Fibroblast of skin of left biceps (primary cell): ENCODE measurements at places on chromosomes 2 and 18.

- DNase-seq, result no peak
These were observed at the start of gene CASP8 for GRCh38 chr2:201260302-201260800. Gene CASP8 (plus strand): TSS chr2:201260536. CDS start chr2:201266487, 5,951 bp downstream.

- DNase-seq, result no peak
These were observed 228.0 kb downstream of the MYT1L start for GRCh38 chr2:2102866-2103653.

DNA sequence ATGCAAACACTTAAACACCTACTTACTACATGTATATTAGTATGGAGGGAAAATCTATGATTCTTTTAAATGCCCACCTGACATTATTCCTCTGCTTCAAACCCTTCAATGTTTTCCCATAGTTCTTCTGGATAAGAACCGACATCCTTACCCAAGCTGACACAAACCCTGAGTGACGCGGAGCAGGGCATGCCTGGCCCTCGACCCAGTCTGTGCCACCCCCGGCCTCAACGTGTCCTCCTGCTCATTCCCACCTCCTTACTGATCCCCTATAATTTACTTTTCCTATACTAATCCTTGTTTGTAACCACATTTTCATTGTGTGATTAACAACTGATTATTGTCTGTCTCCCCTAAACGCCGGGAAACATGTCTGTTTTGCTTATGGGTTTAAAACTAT is 17.5 kb downstream of the KIDINS220 start:
- no peak for DNase-seq

DNA sequence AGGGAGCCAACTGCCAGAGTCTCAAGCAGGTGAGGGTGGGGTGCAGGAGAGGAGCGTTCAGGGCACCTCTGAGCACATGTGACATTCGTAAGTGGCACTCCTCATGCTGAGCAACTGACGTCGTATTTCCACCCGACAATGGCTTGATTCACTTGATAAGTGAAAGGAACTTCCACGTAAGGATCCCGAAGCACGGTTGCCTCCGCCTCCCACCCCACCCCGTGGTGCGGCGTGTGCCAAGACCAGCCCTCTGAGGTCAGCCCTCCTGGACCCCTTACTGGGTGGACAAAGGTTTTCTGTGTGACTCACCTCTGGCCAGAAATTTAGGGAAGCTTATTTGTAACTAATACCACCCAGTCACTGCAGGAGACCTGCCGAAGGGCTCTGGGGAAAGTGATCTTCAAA is 59.9 kb downstream of the AGAP1 start:
- no peak for DNase-seq

DNA sequence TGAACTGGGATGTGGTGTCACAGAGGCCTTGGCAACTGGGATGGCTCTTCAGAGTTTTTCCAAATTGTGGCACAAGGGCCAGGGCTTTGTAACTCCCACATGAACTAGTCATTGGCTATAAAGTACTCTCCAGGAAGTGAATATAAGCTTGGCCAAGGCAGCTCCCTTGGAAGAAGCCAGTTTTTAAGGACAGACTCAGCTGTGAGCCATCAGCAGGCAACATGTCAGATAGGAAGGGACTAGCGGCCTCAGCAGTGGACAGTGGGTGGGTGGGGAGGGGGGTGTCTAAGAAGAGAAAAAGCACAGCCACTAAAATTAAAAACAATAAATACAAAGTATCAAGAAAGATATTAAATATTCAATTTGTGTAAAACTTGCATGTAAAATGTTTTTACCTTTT is 691.1 kb upstream of the PIK3C3 start:
- DNase-seq, result no peak

DNA sequence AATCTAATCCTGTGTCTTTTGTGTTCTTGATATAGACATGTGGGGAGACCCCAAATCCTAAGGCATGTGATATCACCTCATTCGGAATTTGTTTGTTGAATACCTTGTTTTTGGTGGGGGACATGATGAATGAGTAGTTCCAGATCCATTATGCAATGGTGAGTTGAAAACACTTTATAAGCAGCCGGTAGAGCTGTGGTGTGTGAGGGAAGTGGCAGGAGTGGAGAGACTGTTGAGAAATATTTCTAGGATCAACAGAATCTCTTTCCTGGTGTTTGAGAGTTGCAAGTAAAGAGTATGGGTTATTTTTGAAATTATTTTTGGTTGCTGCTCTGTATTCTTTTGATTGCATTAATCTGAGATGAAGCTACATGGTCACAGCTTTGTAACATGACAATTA is 34.4 kb downstream of the LHCGR start:
- no peak for DNase-seq

GRCh38 chr18:69845593-69846506 is 101.8 kb downstream of the CD226 start:
- no peak for DNase-seq

GRCh38 chr2:26245231-26245732 is 543 bp downstream of the HADHB start:
- DNase-seq, result no peak
